ENCODE measurements at places on chromosomes 4 and X.

GRCh38 chr4:185020863-185021761 is 2.8 kb downstream of the HELT start:
- no peak for DNase-seq

GRCh38 chr4:107213410-107213809 is 177.3 kb upstream of the DKK2 start:
- no peak for DNase-seq

DNA sequence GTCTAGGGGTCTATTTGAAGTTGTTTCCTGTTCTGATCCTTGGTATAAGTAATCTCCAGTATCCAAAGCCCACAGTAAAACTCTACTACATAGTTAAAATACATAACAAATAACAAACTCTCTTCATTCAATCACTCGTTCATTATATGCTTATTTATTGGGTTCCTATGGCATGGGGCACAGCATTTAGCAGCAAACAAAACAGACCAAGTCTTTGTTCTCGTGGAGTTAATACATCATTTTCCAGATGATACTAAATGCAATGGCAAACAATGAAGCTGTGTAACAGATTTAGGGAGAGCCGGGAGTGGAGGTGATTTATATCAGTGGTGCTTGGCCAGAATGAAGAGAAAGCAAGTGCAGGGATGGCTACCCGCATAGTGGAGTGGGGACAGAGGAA is 36.6 kb upstream of the SPARCL1 start:
- DNase-seq: no peak

DNA sequence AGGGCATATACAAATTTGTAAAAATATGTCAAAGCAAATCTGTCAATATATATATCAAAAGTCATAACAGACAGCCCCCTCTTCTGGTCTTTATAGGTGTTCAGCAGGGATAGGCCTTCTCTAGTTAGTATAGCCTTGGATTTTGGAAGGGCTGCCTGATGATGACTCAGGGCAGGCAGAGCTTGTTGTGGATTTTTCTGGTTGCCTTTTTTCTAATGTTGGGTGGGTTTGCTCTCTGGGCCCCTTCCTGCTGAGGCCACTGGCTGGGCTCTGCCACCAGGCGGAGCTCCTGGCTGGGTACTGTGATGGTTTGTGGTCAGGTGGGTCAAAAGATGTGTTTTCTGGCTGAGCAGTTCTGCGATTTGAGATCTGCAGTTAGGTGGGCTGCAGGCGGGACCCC is 294.2 kb downstream of the GRIA2 start:
- no peak for DNase-seq

GRCh38 chr4:26191353-26191752 is 129.5 kb upstream of the RBPJ start:
- DNase-seq: no peak

DNA sequence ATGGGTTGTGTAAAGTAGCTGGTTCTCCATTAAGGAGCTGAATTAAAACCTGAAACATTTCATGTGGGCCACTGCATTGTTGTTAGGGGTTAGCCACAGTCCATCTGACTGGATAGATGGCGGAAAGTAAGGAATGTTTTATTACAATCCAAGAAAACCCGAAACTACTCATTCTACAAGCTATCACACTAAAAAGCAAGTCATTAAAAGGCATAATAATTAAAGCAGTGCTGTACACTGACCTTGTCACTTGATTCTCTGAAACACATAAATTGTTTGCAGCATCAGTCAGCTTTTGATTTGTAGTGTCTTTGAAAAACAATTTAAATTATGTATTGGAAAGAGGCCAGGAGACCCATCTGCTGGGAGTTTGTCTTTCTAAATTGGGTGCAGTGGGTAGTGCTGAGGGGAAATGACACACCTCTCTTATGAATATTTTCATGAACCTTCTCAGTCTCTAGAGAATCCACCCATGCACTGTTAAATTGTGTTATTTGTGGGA is 75.7 kb upstream of the ANK2 start:
- DNase-seq: no peak

GRCh38 chrX:132631579-132632232 is 142.9 kb upstream of the MBNL3 start:
- no peak for DNase-seq

- no peak for DNase-seq
Measured at GRCh38 chr4:108417923-108418322, 202.5 kb upstream of the RPL34 start.

DNA sequence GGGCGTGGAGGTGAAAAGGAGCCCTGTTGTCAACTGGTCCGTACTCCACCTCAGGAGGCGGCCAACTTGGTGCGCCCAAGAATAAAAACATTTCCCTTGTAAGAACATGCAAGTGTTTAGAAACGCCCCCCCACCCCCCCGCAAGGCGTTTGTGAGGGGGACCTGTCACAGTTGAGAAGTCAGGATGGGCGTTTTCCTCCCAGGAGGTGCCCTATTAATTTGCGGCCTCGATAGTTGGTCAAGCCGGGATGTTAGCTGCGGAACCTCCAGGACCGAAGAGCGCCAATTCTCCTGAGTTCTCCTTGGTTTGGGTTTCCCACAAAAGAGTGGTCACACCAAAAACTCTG is 651 bp upstream of the SAP30 start:
- DNase-seq: peak; percentile 52

GRCh38 chrX:16664074-16664473 is 14.1 kb downstream of the S100G start:
- DNase-seq: no peak

DNA sequence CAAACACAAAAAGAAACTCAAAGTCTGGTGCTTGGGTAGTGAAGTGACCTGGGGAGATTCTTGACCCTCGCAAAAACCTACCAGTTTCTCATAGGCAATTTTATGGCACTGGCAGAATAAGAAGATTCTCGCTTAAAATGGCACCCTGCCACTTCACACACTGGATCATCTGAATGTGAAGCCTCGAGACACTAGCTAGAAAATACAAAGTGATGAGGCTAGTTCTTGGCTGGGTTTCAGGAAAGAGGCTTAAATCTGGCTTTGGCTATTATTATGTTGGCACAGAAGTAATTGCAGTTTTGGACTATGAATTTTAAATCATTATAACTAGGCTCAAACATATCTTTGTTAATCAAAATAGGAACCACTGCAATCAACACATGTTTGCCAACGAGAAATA is 634.7 kb upstream of the BOD1L1 start:
- no peak for DNase-seq

DNA sequence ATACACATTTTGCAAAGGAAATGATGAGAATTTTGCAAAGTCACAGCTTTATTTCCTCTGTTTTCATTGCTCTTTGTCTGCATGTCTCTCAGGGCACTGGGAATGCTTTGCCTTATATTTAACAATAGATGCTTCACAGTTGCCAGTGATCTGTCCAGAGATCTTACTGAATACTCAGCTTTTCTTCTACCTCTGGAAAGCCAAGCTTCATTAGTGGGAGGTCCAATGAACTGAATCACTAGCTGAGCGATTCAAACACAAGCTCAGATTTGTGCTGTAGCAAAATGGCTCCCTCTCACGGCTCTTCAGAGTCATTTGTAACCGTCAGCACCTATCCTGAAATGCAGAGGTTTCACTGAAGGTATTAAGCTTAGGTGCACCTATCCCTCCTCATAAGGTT is 138.9 kb downstream of the DCLK2 start:
- DNase-seq: no peak

- DNase-seq: no peak
Measured at GRCh38 chr4:113684534-113685091, 76.9 kb downstream of the CAMK2D start.

Data from activated CD4-positive, CD25-positive, alpha-beta regulatory T cell (primary cell).